Left hindlimb (tissue), 1 donor: ENCODE measurements at places on chromosomes 16 and 17.

DNA sequence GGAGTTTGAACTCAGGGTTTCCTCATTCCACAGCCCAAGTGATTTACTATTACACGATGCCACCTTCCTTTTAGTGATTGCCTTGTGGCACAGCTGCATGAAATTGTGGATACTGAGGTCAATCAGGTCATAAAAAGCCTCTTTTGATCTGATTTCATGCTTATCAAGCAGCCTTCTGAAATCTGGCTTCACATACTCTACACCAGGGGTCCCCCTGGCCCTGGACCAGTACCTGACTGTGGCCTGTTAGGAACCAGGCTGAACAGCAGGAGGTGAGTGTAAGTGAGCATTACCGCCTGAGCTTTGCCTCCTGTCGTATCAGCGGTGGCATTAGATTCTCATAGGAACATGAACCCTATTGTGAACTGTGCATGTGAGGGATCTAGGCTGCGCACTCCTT lies 13.8 kb downstream of the SLFN5 start:
- no peak for DNase-seq

DNA sequence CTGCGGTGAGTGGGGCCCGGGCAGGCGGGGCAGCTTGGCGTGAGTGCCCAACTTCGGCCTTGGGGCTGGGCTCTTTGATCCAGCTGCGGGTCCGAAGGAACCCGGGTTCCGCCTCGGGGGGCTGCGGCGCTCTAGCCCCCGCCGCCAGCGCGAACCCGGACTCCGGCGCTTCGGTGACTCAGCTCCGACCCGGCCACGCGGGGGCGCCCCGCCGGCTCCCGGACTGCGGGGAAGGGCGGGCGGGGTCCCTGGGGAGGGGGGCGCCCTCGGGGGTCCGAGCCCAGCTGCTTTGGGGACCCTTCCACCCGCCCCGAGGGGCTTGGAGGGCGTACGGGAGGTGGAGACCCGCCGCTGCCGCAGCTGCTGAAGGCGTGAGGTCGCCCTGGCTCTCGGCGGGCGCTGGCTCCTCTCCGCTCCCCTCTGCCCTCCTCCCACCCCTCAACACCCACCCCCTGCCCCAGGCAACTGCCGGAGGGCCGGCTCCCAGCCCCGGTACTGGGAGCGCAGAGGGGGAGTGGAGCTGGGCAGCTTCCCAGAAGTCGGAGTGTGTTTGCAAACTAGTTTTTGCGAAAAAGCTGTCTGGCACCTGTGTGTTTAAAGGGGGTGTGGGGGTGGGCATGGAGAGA lies 516 bp downstream of the CPNE2 start:
- DNase-seq = peak; percentile 53

DNA sequence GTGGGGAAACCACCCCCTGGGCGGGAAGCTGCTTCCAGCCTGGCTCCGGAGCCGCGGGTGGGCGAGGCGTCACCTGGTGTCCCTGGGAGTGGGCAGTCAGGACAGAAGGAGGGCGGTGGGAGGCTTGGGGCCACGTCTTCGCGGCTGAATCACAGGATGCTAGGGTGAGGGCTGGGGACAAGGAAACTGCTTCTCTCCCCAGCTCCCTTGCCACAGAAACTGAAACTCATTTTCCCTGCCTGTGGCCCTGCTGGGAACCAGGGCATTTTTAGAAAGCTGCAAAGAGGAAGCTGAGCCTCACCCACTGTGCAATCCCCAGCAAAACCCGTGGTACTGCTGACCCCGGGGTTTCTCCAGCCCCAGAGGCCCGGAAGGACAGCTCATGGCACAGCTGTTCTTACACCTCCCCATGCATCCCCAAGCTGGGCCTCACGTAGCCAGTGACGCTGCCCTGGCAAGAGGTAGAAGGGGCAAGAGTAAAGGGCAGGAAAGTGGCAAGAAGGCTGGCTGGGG lies 8.2 kb downstream of the RHBDF2 start:
- peak; percentile 68 for DNase-seq

DNA sequence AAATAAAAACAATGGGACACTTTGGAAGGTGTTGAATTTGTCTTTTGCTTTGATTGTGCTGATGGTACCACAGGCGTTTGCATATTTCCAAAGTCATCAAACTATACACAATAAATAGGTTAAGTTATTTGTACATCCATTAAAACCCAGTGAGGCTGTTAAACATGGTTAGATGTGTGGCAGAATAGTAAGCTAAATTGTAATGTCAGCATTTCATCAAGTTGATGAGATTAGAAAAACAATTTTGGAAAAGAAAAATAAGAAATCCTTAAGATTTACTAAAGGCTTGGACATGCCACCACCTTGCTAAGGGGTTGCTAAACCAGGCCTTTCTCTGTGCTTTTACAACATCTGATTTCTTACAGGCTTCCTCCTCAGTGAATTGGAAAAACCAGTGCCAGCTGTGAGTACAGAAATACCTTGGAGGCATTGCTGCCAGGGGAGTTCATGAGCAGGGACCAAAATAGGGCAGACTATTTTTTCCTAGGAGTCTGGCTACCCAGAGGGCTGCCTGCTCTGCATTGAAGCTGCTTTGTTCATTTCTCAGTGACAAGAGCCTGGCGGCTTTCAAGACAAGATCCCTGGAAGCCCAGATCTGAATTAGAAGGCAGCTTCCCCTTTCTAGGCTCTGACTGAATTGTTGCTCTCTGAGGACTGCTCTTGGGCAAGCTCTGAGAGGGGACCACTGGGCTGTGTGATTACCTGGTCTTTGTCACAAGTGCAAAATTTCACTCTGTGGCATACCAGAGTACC lies 43.4 kb upstream of the CA10 start:
- no peak for DNase-seq

GRCh38 chr17:29592850-29593551 lies at the start of gene ANKRD13B:
ANKRD13B (plus strand) TSS chr17:29593132; CDS start chr17:29593622, 490 bp downstream.
- DNase-seq = peak; percentile 70

DNA sequence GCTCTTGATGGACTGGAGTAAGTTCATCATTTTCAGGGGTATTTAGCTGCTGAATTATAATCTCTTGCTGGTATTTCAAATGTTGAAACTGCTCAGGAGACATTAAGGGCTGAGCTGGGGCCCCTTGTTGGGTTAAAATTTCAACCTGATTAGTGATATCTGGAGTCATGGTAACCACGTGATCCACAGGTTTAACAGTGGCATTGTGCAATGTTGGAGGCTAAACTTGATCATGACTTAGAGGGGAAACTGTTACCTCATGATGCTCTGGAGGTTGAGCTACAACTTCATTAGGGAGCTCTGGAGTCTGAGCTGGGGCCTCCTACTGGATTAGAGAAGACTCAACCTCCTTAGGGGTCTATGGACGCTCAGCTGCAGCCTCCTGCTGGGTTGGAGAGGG lies 17.2 kb upstream of the MPP2 start:
- no peak for DNase-seq

GRCh38 chr16:22664132-22664531 lies 149.8 kb upstream of the HS3ST2 start:
- no peak for DNase-seq

- no peak for DNase-seq
Observed at GRCh38 chr16:8675183-8676159, 1.1 kb downstream of the ABAT start.

- no peak for DNase-seq
Observed at GRCh38 chr17:159609-160008, 21.8 kb downstream of the DOC2B start.

GRCh38 chr17:4545217-4545951 lies 9.8 kb downstream of the MYBBP1A start:
- no peak for DNase-seq

- DNase-seq = no peak
Observed at GRCh38 chr16:57245472-57246113, 534 bp downstream of the ARL2BP start.

- no peak for DNase-seq
Observed at GRCh38 chr16:1918351-1919326, at the start of gene HS3ST6. HS3ST6 (minus strand) TSS chr16:1918415; CDS start chr16:1918323, 92 bp downstream.

GRCh38 chr17:74690409-74690825 lies 22.3 kb downstream of the CD300LF start:
- no peak for DNase-seq

GRCh38 chr17:79093270-79093669 lies 18.6 kb downstream of the ENGASE start:
- no peak for DNase-seq

DNA sequence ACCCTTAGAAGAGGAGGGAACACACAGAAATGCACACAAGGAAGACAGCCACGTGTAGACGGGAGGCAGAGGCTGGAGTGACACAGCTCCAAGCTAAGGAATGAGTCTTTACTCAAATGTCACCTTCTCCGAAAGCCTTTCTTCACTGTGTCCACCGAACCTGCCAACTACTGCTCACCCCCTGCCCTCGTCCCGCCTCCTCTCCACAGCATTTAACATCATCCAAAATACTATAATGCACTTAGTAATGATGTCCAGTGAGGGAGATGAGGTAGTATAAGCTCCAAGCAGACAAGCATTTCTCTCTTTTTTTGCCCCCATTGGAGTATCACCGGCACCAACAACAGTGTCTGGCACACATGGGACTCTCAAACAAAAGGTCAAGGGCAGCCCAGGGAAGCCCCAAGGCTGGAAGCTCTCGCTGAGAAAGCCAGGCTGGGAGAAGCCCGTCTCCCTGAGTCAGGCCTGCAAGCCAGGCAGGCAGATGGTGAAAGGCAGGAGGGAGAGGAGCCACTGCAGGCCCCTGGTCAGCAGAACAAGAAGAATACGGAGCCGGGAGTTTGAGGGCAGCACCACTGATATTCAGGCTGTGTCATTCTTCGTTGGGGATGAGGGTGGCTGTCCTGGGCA lies 25.9 kb downstream of the ZFHX3 start:
- DNase-seq = no peak

- no peak for DNase-seq
Observed at GRCh38 chr16:66470556-66470955, 43.5 kb downstream of the BEAN1 start.

DNA sequence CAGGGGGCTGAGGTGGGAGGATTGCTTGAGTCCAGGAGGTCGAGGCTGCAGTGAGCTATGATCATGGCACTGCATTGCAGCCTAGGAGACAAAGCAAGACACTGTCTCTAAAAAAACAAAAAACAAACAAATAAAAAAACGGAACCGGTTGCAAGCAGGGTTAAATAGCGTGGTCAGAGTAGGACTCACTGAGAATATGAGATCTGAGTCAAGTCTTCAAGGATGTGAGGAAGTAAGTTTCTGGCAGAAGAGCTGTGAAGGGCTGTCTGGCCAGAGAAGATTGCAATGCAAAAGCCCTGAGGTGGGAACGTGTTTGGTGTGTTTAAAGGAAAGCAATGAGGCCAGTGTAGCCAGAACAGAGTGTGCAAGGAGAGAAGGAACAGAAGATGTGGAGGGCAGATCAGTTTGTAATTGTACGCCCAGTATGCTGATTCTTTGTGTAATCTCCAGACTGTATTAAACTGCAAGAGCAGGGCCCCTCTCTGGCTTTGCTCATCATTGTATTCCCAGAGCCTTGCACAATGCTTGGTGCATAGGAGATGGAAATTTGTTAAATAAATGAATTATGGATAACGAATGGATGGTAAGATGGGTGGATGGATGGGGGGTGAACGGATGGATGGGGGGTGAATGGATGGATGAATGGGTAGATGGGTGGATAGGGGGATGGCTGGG lies 6.3 kb downstream of the G6PC1 start:
- no peak for DNase-seq

GRCh38 chr17:2067608-2068024 lies 12.7 kb downstream of the HIC1 start:
- DNase-seq = peak; percentile 43

GRCh38 chr16:55949518-55949917 lies 74.3 kb upstream of the CES5A start:
- DNase-seq = no peak

- DNase-seq = no peak
Observed at GRCh38 chr16:84074721-84075120, 32.1 kb upstream of the SLC38A8 start.

DNA sequence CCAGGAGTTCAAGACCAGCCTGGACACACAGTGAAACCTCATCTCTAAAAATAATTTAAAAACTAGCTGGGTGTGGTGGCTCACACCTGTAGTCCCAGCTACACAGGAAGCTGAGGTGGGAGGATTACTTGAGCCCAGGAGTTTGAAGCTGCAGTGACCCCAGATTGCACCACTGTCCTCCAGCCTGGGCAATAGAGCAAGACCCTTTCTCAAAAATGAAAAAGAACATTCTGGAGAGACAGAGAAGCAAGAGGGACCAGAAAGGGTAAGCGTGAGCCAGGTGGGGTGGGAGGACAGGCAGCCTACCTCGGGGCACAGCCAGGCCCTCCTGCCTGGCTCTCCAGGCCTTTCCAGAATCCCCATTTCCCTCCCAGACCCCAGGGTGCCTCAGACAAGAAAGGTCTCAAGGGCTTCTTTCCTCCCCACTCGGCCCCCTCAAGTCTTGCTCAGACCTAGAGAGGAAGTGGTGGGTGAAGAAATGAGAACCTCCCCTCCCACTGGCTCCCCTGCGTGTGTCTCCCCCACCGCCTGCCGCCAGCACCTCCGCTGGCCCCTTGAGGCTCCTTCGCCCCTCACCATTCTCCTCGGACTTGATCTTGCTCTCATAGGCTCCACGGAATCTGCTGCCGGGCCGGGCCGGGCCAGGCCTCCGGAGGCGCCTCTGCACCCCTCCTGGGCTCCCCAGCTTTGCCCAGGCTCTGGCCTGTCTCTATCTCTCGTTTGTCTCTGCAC lies 503 bp downstream of the C16orf54 start:
- DNase-seq = no peak

DNA sequence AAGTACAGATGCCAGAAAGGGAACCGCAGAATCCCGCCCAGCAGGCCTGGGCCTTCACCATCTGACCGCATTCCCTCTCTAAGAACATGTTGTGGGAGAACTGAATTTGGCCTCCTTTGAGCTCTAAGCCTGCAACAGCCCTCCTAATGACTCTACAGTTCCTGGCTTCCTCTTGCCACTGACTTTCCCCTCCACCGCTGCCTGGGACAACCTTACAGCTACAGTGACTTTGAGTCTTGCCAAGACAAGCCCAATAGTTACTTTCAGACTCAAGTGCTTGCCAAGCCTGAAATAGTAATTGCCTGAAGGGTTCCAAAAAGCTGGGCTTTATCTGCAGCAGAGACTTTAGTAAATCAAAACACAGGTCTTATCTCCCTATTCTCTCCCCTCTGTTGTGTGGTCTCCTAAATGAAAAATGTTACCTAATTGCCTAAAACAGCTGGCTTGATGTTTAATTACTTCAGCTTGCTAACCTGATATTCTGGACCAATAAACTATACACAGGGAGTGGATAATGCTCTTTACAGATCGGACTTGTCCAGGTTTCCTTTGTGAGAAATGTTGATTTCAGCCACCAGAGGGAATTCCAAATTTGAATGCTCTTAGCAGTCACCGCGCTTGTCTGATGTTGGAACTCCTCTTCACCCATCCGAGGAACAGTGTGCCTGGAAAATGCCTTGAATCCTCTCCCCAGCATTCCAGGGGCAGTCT lies 85.1 kb upstream of the TBX2 start:
- peak; percentile 88 for DNase-seq

- no peak for DNase-seq
Observed at GRCh38 chr16:74650966-74651567, 15.6 kb downstream of the RFWD3 start.
